ENCODE measurements at places on chromosomes 3 and 15. TPM values are rescaled to one million over a fixed set of nuclear protein-coding genes. Genes with fewer than 3 reads are reported as not detected.

P2RY1 gene
- 0.38 TPM for total RNA-seq

COL6A5 gene
- not detected for total RNA-seq

GOLGA8G gene
- not detected for total RNA-seq

CX3CR1 gene
- total RNA-seq = under 0.01 TPM

IL17RB gene
- total RNA-seq = under 0.01 TPM

NGRN gene
- 122 TPM for total RNA-seq

UBR1 gene
- 44.0 TPM for total RNA-seq

CFAP92 gene
- total RNA-seq = under 0.01 TPM

CCDC39 gene
- not detected for total RNA-seq

MAGI1 gene
- total RNA-seq = 28.9 TPM

GOLGA6A gene
- under 0.01 TPM for total RNA-seq

LRRC3B gene
- not detected for total RNA-seq
